ENCODE measurements at places on chromosomes 1 and 21. TPM values are rescaled to one million over a fixed set of nuclear protein-coding genes. Genes with fewer than 3 reads are reported as not detected.

- H3K27me3 ChIP-seq = no peaks in the 10 kb centered on the region
- H3K36me3 ChIP-seq = no peaks in the 10 kb centered on the region
- H3K4me1 ChIP-seq = peaks cover 9% of the 10 kb centered on the region
- DNase-seq = no peak
- no peak overlapping the region for H3K27ac ChIP-seq
- no peak overlapping the region for H3K4me3 ChIP-seq
These were observed 82.0 kb upstream of the RGS1 start for GRCh38 chr1:192493584-192493983.

NSUN4 gene
- 20.3 TPM for total RNA-seq

DNA sequence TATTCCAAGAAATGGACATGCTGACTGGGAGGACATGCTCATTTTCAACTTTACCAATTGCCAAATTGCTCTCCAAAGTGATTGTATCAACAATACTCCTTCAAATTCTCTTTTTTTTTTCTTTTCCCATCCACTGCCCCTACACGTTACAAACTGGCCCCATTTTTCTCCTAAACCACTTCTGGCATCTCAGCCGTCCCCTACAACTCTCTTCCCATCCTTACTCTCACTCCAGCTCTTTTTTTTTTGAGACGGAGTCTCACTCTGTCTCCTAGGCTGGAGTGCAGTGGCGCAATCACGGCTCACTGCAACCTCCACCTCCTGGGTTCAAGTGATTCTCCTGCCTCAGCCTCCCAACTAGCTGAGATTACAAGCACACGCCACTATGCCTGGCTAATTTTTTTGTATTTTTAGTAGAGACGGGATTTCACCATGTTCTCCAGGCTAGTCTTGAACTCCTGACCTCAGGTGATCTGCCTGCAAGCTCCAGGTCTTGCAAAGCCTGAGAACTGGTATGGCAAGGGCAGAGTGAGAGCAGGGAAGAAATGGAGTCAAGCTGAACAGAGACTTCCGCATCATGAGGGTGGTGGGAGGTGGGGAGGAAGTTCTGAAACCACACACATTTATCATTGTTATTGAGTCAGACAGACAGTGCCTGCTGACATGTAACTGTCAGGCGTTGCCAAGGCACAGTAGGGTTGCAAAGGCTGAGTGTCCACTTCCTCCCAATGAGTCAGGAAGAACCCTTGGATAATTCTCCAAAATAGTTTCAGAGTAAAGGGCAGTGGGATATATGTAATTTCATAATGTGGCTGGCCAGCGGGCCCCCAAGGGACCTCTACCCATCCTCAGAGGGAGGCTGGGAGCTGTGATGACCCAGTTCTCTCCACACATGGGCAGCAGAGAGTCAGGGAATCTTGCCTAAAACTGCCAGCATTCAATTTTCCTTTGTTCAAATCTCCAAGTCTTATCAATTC is 17.4 kb downstream of the CELA3A start:
- no peaks in the 10 kb centered on the region for H3K36me3 ChIP-seq
- H3K27ac ChIP-seq = peak overlapping the region; percentile 67
- no peak overlapping the region for H3K4me3 ChIP-seq
- H3K4me1 ChIP-seq = peaks cover 20% of the 10 kb centered on the region
- peak; percentile 95 for DNase-seq

DNA sequence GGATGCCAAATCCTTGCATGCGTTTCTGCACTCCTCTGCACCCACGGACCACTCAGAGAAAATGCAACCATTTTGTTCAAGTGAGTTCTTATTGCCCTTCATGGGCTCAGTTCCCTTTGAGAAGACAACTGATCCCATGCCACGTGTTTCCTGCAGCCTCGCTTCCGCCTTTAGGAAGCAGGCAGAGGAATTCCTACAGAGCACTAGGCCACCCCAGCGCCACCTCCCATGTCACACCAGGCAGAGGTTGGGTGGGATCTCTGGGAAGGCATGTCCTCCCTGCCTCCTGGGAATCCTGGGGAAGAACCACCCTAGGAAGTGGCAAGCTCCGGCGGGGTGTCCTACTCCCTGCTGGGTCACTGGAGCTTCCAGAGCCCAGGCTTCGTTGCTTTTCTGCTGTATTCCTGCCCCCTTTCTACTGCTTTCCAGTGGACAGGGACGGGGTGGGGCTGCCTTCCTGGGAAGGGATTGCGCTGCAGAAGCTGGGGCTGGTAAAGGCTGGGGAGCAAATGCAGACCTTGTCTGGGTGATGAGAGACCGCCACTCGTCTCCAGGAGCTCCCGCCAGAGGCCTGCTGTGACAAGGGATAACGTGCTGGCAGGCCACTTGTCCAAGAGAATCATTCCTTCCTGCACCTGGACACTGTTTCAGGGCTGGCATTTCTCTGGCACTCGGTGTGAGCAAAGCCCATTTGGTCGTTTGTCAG is 478.2 kb upstream of the VAMP3 start:
- H3K27me3 ChIP-seq = no peaks in the 10 kb centered on the region
- H3K4me1 ChIP-seq = peaks cover 24% of the 10 kb centered on the region
- no peak for DNase-seq
- H3K27ac ChIP-seq = peak overlapping the region; percentile 83
